ENCODE measurements at places on chromosomes 2 and 18. TPM values are rescaled to one million over a fixed set of nuclear protein-coding genes. Genes with fewer than 3 reads are reported as not detected.

DNA sequence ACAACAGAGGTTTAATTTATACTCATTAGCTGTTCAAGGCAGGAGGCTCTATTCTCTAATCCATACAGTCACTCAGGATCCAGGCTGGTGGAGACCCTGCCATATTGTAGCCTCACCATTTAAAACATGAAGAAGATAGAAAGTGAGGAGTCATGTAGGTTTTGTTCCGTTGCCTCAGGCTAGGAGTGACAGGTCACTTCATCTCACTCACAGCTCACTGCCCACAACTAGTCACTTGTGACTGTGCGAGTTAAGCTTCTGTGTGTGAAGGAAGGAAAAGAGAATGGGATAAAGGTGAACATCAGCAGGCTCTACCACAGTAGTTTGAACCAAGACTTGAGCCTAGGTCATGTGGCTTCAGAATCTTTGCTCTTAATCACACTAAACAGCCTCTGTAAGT, 9.0 kb upstream of the IGFBP2 start:
- no peak for DNase-seq

Gene GRHL1
- total RNA-seq, result 6.8 TPM

GRCh38 chr2:11798701-11799435, 52.4 kb downstream of the LPIN1 start:
- no peak for DNase-seq

- no peak for DNase-seq
Measured at GRCh38 chr2:181805228-181806038, 86.1 kb upstream of the ITPRID2 start.

- peak; percentile 48 for DNase-seq
Measured at GRCh38 chr2:37827911-37828511, 97.1 kb upstream of the RMDN2 start.

GRCh38 chr2:138711812-138712211, 68.4 kb downstream of the NXPH2 start:
- no peak for DNase-seq

GRCh38 chr18:9594823-9595596, 19.3 kb downstream of the PPP4R1 start:
- DNase-seq, result no peak

Gene NEU2
- total RNA-seq, result not detected

DNA sequence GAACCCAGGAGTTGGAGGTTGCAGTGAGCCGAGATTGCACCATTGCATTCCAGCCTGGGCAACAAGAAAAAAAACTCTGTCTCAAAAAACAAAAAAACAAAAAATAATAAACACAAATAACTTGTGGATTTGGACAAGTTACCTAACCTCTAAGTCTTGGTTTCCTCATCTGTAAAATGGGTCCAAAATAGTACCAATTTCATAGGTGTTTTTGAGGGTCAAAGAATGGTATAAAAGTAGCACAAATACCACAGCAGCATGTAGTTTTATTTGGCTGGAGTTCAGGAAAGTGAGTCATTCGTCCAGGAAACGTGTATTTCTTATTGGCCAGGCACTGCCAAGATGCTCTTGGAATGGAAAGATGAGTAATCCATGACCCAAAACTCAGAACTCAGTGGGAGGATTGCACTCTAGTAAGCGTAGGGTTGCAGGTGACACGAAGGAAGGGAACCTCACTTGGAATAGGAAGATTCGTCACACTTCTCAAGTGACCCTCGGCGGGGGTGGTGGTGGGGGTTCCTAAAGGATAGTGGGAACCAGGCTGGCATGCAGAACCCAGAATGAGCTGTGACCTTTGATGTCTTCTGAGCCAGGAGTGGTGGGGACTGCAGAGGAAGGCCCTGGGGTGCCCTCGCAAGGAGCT, 24.4 kb downstream of the GRHL1 start:
- DNase-seq, result peak; percentile 91

DNA sequence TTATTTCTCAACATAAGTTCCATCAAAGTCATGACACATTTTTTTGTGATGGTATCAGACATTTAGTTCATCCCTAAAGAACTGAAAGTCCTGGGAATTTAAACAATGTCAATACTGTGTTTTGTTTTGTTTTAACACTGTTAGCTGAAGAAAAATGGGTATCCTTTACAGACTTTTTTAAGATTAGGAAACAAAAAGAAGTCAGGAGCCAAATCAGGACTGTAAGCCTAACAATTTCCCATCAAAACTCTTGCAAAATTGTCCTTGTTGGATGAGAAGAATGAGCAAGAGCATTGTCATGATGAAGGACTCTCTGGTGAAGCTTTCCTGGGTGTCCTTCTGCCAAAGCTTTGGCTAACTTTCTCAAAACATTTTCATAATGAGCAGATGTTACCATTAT, 69.4 kb downstream of the SRD5A2 start:
- no peak for DNase-seq

DNA sequence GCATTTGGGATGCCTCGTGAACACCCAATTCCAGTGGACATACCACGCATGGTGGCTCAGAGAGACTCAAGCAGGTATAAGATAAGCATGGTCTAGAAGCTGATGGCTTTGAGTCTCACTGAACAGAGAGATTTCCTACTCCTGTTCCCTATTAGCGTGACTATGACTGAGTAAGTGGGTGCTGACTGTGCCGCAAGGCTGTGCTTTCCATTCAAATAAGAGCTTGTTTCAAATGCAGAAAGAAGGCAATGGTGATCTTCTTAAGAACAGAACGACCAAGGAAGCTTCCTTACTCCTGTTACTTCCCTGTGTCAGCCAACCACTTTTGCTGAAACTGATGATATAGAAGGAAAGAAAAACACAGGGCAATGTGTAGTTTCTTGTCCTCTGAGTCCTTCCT, 63.5 kb upstream of the IGFBP2 start:
- DNase-seq, result no peak

GRCh38 chr2:41998186-41999127, 49.4 kb upstream of the PKDCC start:
- DNase-seq, result no peak

All from epithelial cell of proximal tubule (primary cell).